ENCODE measurements at places on chromosomes 5 and 9.

GRCh38 chr9:81393985-81394811, 295.1 kb downstream of the TLE1 start:
- DNase-seq: no peak

DNA sequence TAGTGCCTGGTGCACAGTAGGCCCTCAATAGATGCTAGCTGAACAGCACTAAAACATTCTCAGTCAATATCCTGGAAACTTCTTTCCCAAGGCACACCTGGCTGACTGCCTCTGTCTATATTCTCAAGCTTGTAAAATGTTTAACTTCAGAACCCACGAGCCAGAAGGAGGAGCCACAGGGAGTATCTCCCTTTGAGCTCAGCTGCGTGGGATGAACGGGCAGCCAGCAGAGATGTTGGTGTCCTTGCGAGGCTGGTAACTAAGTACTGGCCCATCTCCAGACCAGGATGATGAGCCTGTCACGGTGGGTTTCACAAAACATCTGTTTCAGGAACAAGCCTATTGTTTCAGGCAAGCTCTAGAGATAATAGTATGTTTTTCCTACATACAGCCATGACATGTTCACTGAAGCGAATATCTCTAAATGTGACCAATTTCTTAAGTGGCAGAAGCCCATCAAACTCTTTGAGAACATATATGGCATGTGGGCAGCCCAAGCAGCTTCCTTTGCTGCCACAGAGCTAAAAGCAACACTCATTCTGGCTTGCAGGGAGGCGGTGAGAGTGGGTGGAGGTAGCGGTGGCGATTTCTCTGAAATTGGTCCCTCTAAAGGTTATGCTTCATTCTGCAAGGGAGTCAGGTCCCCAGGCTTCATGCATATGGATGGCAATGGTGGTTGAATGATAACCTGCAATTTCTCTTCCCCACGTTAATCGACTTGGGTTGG, 206.2 kb downstream of the TTLL11 start:
- no peak for DNase-seq

DNA sequence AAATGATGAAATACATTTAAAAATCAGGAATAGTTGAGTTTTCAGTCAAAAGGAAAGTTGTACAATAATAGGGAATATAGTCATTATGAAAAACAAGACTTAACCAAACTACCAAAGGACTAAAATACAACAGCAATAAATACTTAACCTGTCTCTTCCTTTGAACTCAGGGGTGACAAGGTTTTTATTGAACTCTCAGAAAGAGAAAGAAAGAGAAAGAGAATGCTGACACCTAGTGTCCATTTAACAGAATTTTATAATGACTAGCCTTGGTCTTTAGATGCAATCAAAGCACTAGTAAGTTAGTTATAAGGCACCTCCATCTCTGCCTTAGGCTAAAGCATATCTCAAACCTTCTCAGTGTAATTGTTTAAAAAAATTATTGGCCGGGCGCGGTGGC, 47.5 kb downstream of the UIMC1 start:
- DNase-seq: no peak

DNA sequence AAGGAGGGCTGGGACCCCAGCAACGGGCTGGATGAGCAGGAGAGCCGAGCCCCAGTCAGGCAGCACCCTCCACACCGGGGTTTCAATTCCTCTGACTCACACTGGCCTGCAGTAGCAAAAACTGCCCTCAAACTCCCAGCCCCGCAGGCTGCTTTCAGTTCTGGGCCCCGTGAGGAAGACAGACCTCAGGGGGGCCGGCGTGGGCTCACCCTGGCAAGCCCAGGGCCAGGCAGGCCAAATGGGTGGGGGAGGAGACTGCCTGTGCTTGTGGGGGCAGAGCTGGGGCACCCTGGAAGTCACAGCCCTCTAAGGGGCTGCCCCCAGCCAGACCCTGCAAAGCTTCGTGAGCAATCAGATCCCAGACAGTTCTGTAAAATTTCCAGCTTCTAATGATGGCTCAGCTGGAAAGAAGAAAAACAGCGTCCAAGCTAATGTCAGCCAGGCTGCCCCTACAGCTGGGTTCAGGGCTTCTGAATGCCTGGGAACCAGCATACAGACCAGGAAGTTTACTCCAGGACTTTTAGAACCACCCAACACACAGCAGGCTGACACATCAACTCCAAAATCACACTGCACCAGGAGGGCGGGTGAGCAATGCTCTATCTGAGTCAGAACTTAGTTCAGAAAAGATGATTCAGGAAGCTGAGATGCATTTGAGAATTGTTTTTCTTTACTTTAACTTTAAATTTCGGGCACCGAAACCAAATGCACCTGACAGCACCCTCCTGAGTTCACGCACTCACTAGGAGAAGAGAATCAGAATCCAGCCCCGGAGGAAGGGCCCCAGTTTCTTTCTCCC, 34.7 kb downstream of the LPCAT1 start:
- DNase-seq: no peak

- DNase-seq: no peak
These were observed 2.8 kb upstream of the BNC2 start for GRCh38 chr9:16873126-16873802.

GRCh38 chr5:153584960-153585359, 94.5 kb downstream of the GRIA1 start:
- no peak for DNase-seq

DNA sequence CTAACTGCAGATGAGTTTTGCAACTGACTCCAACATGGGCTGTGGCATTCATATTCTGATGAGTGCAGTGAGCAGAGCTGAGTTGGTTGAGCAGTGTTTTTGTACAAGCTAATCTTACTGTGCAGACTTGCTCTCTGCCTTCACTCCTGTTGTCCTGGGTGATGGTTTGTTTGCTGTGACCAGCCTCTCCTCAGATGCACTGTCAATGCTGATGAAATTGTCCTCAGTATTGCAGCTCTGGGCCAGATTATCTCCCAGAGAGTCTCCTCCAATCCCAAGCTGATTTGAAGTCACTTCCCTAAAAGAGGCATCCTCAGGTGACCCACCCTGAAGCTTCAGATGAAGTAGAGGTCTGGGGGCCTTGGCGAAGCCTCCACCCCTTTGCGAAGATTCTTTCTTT, 581.8 kb downstream of the ACTL7B start:
- no peak for DNase-seq

DNA sequence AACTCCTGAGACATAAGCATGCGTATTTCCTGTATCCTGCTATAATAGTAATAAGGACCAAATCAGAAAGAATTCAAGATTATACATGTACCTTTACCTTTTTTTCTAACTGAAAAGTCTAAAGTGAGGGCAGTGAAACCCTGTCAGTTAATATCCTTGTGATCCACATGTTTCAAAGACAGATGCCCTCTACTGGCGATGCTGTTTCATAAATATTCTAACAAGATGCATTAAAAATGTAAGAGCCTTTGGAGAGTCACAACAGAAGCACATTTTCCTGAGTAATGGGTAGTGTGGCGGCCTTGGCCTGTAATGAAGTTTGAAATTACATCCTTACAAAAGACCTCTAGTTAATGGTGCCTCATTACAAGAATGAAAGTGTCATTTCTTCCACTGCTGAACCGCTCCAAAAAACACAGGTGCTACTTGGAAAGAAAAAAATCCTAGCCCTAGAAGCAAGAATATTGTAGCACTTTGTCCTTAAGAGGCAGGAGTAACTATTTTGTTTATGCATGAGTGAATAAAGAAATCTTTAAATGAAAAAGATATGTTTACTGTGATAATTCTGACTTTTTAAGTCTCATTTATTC, 232.6 kb downstream of the EPB41L4A start:
- no peak for DNase-seq

- no peak for DNase-seq
These were observed 1051.3 kb upstream of the DMAC1 start for GRCh38 chr9:8850914-8851313.

GRCh38 chr9:87753313-87753712, 27.4 kb downstream of the CTSL start:
- no peak for DNase-seq

DNA sequence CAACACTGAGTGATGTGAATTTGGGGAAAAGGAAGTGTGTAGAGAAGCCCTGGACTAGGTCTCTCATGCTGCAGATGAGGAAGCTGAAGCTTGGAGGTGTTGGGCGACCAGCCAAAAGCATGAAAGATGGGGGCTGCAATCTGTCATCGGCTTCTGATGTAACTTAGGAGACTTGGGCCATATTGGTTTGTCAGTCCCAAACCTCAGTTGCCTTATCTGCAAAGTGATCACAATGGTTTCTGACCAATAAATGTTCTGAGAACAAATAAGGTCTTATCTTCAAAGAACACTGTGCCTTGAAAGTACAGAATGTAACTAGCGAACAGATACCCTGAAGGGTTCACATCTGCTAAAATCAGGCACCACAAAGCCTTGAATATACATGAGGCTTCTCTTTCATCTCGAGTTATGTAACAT, 198.4 kb upstream of the NR3C1 start:
- DNase-seq: no peak

DNA sequence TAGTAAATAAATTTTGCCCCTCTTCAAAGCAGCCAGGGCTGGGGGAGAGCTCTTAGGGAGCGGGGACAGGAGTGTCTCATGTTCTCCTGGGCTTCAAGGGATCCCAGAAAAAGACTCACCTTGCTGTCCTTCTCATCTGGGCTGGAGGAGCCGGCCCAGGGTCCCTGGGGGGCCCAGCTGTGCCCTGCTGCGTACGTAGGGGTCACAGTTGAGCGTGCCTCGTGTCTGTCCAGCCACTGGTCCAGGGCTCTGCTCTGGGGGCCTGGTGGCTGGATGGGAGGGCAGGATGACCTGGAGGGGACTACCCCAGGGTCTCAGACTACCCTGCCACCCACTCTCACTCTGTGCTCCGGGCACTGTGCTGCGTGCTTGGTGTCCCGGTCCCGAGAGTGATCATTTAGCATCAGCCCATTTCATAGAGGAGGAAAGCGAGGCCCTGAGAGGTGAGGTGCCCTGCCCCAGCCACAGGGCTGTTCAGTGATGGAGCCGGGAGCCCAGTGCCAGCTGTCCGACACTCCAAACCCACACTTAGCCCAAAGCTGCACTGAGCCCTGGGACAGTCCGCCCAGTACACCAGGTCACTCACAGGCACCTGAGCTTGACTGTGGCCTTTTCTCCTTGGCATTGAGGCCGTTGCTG, 26.2 kb upstream of the TDRD7 start:
- no peak for DNase-seq

DNA sequence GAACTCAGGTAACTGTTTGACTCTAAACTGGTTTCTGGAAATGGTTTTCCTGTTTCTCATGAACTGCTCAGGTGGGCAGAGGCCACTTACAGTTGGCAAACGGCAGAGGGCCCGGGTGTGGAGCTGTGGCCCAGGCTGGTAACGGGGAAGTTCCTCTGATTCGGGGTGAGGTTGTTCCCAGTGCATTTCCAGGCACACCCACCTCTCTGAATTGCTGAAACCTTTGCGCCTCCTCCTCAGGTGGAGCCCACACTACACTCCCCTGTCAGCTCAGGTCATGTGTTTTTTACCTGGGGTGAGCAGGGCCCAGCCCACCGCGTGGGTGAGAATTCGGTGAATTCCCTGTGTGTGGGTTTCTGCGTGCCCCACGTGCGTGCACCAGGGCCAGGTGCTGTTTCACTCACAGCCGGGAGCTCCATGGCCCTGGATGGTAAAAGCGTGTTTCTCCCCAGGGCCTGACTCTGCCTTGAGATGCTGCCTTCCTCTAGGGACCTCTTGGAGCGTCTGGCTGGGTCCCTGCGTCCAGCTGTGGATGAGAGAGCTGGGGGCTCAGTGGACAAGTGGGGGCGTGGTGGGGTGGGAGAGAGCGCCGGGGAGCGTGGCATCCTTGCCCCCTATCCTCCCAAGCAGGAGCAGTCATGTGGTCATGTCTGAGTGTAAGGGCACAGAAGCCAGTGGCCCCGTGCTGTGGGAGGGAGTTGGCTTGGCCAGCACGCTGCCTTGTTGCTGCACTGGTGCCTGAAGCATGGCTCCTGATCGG, 33.5 kb upstream of the LPCAT1 start:
- no peak for DNase-seq

GRCh38 chr5:26482076-26482809, 556.1 kb downstream of the CDH9 start:
- DNase-seq: no peak

DNA sequence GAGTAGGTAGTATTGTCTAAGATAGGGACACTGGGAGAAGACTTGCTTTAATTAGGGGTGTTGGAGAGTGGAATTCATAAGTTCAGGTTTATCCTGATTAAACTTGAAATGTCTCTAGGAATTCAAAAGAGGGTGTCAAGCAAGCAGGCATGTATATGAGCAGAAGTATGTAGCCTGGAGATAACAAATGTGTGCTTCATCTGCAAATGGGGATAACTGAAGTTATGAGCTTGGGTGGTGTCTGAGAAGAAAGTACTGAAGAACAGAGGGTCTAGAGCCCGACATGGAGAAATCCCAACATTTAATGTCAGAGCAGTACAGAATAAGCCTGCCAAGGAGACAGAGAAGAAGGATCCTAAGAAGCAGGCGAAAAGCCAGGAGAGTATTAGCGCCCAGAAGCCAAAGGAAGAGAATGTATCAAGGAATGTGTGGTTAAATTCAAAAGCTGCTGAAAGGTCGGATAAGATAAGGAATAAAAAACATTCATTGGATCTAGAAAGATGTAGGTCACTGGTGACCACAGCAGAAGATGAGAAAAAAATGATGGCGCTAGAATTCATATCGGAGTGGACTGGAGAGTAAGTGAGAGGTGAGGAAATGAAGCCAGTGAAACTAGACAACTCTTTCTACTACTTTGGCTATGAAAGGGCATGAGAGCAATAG, 401.5 kb upstream of the PIK3R1 start:
- no peak for DNase-seq

DNA sequence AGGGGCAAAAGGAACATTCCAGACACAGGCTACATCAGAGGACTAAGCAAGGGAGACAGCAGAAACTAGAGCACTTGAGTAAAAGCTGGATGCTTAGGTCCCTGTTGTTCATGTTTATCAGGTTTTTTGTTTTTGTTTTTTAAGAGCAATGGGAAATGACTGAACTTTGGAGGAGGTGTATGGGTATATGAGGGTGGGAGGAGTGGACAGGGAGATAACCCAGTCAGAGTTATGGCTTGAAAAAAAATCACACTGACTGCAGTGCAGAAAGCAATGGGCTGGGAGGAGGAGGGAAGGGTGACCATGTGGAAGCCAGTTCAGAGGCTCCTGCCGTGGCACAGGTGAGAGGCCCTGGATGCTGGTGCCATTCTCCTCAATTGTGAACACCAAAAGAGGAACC, 77.6 kb downstream of the CD180 start:
- no peak for DNase-seq

DNA sequence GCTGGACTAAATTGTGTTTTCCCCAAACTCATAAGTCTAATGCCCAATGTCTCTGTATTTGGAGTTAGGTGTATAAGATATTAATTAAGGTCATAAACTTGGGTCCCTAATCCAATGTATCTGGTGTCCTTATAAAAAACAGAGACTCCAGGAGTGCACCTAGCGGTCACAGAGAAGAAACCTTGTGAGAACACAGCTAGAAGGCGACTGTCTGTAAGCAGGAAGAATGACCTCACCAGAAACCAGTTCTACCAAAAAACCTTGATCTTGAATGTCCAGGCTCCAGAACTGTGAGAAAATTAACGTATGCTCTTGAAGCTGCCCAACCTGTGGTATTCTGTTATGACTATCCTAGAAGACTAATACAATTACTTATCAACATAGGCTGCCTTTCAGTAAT, 591.7 kb upstream of the PTPRD start:
- DNase-seq: no peak

GRCh38 chr9:121281614-121282276, 13.8 kb downstream of the GSN start:
- no peak for DNase-seq

GRCh38 chr9:87678650-87679355, 47.1 kb upstream of the CTSL start:
- peak; percentile 68 for DNase-seq

All from NT2/D1 (cell line).